Spinal cord (tissue), 10 donors: ENCODE measurements at places on chromosomes 2 and 18.

- DNase-seq, result no peak
Measured at GRCh38 chr2:43361286-43361685, 134.9 kb upstream of the ZFP36L2 start.

- DNase-seq, result no peak
Measured at GRCh38 chr2:167264380-167264779, 376.1 kb downstream of the XIRP2 start.

DNA sequence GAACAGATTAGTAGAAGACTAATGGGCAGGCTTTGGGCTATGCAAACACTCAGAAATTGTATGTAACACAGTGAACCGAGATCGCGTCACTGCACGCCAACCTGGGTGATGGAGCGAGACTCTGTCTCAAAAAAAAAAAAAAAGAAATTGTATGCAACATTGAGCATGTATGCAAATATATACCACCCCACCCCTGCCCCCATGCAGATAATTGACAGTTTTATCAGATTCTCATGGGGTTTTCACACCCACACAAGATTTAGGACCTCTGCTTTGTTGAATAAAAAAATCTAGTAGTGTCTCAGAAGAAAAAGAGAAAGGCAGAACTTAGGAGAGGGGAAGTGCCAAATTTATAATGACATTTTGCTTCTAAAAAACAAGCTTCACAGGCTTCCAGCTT is 131.6 kb upstream of the FN1 start:
- DNase-seq, result no peak

- no peak for DNase-seq
Measured at GRCh38 chr2:240635998-240636547, 10.8 kb downstream of the GPR35 start.
